ENCODE measurements at places on chromosomes 5 and 9. TPM values are rescaled to one million over a fixed set of nuclear protein-coding genes. Genes with fewer than 3 reads are reported as not detected.

DNA sequence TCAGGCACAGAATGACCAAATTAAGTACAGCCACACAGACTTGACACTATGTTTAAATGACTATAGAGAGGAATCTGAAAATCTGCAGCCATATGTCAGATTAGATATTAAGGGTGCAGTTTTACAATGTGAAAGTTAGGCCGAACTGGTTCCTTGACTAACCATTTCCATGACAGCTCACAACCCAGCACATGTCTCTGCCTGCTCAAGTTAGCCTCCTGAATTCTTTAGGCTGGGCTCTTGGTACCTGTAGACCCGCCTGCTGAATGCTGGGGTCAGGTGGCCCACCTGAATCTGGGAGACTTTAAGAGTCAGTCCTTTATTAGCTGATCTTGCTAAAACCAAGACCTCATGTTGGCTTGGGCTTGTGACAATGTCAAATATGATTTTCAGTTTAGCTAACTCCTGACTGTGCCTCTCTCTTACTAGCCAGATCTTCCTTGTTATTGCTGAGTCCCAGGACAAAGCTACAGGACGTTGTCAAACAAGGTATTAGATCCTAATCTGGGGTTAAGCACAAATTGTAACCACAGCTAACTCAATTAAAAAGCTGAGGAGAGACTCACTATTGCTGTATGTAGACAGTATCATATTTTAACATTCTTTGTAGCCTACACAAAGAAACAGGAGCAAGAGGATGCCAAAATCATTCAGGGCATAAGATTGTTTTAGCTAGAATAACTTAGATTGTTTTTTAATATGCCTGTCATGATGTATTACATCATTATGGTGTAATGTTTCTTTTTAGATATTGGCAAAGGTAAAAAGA, 490.9 kb downstream of the SEMA5A start:
- peak; percentile 34 for DNase-seq

DNA sequence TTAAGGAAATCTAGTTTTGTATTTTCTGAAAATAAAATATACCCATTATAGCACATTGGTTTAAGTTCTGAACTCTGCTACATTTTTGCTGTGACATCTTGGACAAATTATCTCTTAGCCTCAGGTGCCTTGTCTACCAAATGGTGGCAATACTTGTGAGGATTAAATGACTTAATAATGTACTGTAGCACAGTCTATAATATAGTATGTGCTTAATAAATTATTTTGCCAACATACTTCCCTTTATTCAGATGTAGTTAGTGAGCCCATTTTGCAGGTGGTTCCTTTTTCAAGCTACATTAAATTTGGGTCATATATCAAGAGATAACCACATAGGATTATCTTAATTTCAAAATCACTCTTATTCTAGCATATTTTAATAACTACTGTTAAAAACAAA, 3.2 kb downstream of the ETF1 start:
- no peak for DNase-seq

- DNase-seq = peak; percentile 89
These were observed 11.5 kb downstream of the PRRX2 start for GRCh38 chr9:129676975-129677374.

DNA sequence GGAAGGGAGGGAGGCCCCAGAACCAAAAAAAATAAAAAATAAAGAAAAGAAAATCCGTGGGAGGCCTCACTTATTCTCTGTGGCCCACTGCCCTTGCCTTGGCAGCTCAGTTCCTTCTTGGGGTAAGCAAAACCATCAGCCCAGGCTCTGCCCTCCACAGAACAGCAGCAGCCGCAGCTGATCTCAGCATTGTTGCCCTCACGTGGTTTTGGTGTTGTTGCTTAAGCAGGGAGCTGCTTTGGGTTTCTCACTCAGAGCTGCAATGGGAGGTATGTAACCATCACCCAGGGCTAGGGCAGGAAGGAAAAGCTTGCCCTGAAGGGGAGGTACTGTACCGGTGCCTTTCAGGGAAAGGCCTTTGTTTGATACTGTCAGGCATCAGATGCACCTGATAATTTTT, 374.7 kb upstream of the WWC1 start:
- DNase-seq = peak; percentile 68

DNA sequence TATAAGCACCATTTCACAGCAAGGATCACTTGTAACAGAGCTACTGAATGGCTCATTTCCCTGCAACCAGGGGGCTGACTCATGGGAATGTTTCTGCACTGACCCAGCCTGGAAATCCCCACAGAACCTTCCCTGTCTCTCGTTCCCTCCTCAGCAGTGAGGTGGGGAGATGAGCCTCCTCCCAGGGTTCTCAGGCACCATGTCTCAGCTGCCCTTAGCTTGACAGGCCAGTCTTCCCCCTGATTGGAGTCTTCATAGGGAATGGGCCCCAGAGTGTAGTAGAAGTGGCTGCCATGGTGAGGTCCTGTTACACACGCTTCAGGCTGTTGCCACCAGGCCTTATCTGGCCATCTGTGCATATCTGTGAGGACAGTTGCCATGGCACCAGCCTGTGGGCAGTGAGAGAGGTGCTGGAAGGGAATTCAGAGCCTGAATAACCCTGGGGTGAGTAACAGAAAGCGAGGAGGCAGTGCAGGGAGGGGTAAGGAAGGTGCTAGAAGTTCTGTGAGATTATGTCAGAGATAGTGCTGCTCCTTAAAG, 324.4 kb downstream of the ENC1 start:
- peak; percentile 98 for DNase-seq

DNA sequence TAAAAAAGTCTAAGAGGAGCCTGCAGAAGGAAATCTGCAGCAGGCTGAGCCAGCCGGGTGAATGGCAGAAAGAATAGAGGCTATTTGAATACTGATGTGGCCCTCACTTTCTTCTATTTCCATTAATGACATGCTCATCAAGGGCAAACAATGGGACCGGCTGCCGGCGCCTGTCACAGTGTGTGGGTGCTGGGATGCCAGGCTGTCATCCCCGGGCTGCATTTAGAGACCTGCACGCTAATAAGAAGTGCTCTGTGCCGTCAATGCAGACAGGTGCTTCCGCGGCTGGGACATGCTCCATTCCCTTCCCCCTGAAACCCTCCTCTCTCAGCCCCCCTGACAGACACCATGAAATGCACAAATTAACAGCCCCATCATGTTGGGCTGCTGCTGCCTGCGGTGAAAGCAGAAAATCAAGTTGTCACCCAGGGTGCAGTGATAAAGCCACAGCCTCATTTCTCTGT, 217.7 kb upstream of the TBCA start:
- DNase-seq = no peak

DNA sequence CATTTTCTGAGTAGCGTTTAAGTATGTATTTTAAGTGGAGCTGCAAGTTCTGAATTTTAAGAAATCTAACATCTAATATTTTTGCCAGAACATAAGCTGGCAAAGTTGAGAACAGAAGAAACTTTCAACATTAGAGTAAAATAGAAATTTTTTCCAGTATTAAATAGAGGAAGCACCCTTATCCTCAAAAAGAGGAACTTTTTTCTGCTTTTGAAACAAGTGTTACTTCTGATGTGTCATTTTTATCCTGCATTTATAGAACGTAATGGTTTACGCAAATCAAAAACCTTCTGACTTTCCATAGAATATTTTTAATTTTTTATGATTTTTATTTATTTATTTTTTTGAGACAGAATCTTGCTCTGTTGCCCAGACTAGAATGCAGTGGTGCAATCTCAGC, 21.8 kb downstream of the ZBED3 start:
- DNase-seq = no peak

DNA sequence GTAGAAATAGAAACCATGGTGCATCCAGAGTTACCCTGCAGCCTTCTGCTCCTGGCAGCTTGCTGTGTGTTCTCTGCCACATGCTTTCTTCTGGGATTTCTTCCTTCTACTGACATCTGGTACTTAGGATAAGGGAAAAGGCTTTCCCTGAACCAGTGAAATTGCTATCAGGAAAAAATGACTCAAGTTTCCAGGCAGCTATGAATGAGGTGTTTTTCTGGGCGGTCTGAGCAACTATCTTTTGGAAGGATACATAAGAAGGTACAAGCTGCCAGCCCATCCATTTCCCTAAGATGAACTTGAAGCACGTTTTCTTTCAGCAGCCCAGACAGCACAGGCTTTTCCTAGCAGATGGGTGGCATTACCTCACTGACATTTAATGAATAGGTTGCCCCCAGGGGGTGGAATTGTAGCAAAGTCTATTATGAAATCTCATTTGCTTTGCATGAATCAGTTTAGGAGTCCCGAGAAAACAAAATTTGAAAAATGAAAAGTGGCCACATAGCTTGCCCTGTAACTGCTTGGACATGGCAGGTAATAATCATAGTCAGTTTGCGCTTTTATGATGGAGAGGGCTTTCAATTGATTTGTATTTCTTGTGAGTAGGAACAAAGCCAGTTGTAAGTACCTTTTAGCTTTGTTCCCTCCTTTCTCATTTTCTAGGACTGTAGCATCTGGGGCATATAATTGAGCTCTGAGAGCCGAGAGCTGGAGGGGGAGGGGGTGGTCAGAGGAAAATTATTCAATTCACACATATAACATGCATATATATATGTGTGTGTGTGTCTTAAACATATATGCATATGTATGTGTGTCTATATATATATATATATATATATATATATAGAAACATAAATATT, 108.5 kb downstream of the C9orf152 start:
- DNase-seq = peak; percentile 93

The MCC gene
- 8.8 TPM for total RNA-seq

GRCh38 chr9:132516911-132517310, 65.5 kb upstream of the BARHL1 start:
- DNase-seq = no peak

The SLC36A2 gene
- not detected for total RNA-seq

DNA sequence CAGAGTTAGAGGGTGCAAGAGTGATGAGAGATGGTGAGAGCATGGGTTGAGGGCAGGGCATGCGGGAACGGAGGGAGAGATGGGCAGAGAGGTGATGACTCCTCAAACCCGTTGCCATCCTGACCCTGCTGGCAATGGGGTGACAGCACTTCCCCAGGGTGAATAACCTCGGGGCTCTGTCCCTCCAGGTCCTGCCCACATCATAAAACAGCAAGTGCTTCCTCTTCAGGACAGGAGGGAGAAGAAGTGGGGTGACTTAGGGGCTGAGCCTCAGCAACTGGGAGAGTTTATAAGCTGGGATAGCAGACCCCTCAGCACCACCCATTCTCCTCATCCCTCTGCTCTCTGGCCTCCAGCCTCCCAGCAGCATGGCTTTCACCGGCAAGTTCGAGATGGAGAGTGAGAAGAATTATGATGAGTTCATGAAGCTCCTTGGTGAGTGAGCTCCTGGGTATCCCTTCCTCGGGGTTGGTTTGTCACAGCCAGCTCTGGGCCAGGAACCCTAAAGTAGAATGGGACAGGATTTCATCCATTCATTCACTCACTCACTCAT, at the start of gene FABP6:
TSS of gene FABP6 (plus strand) at position 317 of the 553 bp plus-strand sequence. CDS start at position 369, 52 bp downstream.
- no peak for DNase-seq

The MLANA gene
- total RNA-seq = not detected

The CCL27 gene
- total RNA-seq = not detected

DNA sequence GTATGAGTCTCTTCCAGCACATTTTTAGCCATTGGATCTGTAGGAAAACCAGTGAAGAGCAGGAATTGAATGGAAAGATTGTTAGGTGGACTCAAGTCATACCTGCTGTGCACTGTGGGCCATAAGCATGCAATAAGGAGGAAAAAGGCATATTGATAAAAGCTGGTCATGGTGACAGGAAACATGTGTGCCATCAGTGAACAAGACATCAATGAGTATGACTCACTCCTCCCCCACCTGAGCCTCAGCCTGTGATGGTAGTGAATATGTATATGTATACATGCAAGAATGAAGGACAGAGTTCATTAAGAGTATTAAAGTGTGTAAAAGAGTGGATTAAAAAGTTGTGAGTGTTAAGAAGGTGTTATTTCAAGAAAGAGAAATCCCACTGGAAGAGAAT, 164.5 kb downstream of the TMEM38B start:
- DNase-seq = no peak

DNA sequence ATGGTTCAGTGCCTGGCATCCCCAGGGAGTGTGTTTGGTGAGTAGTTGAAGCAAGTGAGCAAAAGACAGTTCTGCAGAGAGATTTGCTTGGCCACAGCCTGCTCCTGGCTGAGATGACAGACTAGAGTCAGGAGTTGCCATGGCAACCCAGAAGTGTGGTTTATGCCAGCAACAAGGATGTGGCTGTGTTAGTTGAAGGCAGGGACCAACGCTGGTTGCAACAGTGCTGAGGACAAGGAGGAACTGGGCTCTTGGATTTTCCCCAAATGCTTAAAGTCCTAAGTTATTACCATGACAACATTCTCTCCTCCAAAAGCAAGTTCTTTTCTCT, 2.7 kb downstream of the NXNL2 start:
- DNase-seq = peak; percentile 94

The FRMD3 gene
- 0.13 TPM for total RNA-seq

GRCh38 chr5:15598294-15598902, 98.4 kb downstream of the FBXL7 start:
- DNase-seq = peak; percentile 20

- peak; percentile 88 for DNase-seq
These were observed 845 bp upstream of the NR4A3 start for GRCh38 chr9:99820685-99821395.

DNA sequence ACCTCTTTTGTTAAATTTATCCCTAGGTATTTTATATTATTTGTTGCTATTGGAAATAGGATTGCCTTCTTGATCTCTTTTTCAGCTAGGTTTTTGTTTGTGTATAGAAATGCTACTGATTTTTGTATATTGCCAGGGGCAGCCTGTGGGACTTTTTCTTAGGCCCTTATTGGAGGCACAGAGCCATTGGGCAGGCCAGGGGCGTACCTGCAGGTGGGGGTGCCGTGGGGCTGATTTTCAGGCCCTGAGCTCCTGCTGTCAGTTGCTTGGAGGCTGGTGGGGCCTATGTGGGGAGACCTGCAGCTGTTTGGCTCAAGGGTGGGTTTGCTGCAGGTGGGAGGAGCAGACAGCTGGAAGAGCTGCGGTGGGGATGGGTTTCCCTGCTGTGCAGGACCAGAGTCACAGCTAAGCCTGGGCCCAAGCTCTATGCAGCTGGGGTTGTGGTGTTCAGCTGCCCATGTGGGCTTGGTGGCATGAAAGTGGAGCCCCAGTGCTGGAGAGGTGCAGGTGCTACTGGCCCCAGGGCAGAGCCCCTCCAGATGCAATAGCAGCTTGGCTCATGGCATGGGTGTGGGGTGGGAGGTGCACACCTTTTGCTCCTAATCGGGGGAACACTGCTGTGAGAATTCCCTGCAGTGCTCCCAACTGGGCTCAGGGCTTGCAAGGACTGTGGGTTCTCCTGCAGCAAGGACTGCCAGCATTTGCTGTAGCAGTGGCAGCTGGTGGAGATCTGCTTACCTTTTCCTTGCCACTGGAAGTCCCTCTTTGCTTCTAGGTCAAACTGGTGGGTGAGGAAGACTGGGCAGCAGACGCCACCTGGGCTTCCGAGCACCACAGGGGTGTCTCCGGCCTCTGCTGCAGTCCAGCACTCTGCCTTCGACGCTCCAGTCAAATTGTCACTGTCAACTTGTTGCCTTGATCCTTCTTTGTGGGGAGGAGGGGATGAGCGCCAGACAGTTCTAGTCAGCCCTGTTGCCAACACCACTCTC, 7.6 kb upstream of the CLPTM1L start:
- no peak for DNase-seq

GRCh38 chr5:17315710-17316221, 98.3 kb downstream of the BASP1 start:
- peak; percentile 83 for DNase-seq

- DNase-seq = peak; percentile 19
These were observed 11.0 kb upstream of the RNU6ATAC start for GRCh38 chr9:134175291-134175807.

The FLT4 gene
- 0.76 TPM for total RNA-seq

Data from GM23248 (cell line).